ENCODE measurements at places on chromosomes 12 and 14. TPM values are rescaled to one million over a fixed set of nuclear protein-coding genes. Genes with fewer than 3 reads are reported as not detected.

DNA sequence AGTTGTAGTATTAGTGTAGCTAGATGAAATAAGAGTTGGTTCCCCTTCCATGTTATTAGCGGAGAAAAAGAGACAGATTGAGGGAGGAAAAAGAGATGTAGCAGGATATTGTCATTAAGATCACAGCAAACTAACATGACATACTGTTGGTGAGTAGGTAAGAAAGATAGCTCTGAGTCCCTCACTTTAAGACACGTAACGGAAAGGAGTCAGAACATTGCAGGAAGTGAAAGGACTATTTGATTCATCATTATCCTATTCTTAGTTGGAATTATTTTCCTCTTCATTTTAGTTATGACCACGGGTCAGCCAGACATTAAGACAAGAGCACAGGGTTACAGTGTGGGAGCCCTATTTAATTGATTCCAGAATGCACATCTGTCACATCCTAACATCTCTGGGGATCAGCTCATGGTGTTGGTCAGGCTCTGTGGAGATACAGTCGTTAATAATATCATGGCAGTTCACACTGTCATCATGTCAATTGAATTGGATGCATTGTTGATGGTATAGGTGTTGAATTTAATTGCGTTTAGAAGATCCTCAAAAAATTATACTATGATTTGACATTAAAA is 55.0 kb downstream of the TMX1 start:
- DNase-seq, result no peak

GRCh38 chr14:104572668-104573067 is 6.9 kb upstream of the C14orf180 start:
- no peak for DNase-seq

- no peak for DNase-seq
These were observed 48.1 kb downstream of the SLC8A3 start for GRCh38 chr14:70140614-70141013.

DNA sequence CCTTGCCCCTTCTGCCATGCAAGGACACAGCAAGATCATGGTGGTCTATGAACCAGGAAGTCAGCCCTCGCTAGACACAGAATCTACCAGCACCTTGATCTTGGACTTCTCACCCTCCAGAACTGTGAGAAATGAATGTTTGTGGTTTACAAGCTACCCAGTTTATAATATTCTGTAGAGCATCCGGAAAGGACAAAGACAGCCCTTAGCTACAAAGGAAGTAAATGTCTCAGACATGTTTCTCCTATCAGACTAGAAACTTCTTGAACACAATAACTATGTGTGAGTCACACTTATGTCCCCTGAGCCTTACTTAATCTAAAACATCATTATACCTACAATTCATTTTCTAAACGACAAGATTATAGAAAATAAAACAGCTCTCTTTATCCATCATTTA is 176.7 kb downstream of the KLHL28 start:
- no peak for DNase-seq

DNA sequence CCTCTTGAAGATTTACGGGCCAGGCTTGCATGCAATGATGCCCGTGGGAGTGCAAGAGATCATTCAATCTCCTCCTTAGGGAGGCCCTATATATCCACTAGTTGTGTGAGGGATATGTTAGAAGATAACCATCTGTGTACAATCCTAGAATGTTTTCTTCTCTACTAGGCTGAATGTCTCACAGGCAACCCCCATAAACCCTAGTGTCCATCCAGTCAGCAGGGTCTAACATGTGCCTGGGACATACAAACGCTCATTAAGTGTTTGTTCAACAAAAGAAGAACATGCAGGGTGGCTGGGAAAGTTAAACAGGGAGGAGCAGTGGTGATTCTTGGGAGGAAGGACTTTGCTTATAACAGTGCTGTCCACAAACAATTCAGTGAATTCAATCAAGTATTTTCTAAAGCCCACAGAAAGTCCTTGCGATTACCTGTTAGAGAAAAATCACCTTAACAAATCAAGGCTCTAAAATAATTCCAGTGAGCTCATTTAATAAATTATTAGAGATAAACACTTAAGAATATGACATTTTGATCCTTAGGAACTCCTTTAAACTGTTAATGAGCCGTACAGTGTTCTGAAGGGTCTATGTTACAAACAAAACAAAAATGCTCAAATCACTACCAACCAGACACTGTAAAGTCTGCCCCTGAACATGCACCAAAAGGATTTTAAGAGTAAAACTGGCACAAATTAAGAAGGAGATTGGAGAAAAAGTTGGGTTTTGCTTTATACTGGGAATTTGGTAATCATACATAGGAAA is 96.6 kb upstream of the FERMT2 start:
- no peak for DNase-seq

Gene CACNA2D4
- 3.7 TPM for total RNA-seq

Gene CLIP1
- 35.4 TPM for total RNA-seq

All from colonic mucosa (tissue), 4 donors.